ENCODE measurements at places on chromosomes 5 and 9. TPM values are rescaled to one million over a fixed set of nuclear protein-coding genes. Genes with fewer than 3 reads are reported as not detected.

GRCh38 chr9:126860077-126860756 lies at the start of gene ZBTB34:
Gene ZBTB34, plus strand, starts transcription at chr9:126860639. Its CDS starts 18,761 bp downstream, at chr9:126879400.
- DNase-seq = peak; percentile 71

The TMEM252 gene
- not detected for total RNA-seq

The WWC1 gene
- total RNA-seq = 0.86 TPM

The GRAMD2B gene
- total RNA-seq = 9.3 TPM
